ENCODE measurements at places on chromosomes 4 and X.
A peak's percentile ranks its signal among the peaks of the same experiment; 100 is the strongest.

DNA sequence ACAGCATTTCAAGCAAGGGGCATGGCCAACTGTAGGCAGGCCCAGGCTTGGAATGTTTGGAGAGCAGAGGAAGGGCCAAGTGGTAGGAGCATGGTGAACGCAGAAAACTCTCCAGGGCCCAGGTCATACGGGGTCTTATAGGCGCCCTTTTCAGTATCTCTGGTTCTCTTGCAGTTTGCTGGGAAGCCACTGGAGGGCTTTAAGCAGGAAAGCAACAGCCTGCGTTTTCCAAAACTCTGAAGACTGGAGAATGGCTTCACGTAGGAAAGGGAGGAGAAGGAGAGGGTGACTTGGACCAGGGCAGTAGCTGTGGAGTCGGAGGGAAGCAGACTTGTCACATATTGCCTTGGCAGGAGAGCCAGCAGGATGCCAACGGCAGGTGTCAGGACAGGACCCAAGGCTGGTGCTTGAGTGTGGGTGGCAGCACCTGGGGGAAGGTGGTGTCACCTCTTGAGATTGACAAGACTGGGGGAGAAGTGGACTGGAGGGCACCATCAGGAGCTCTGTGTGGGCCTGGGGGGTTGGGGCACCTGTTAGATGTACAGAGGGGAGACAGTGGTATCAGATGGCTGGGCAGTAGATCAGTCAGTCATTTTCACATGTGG lies 21.9 kb downstream of the TKTL1 start:
- DNase-seq, result peak; percentile 24

DNA sequence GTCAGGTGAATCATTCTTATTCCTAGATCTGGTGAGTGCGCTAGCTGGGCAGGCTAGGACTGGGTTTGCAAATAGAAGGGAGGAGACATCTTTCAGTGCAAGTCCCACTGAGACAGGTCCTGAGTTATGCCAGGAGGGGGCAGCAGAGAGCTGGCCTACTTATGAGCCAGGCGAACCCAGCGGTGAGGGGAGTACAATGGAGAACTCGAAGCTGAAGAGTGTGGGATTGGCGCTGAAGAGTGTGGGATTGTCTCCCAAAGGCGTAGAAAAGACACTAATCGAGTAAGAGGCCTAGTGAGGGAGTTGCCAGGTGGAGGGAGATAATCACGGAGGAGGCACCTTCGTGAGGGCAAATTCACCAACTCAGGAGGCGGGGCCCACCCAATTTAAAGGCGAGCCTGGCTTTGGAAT lies 91.7 kb upstream of the CXorf66 start:
- DNase-seq, result peak; percentile 74

DNA sequence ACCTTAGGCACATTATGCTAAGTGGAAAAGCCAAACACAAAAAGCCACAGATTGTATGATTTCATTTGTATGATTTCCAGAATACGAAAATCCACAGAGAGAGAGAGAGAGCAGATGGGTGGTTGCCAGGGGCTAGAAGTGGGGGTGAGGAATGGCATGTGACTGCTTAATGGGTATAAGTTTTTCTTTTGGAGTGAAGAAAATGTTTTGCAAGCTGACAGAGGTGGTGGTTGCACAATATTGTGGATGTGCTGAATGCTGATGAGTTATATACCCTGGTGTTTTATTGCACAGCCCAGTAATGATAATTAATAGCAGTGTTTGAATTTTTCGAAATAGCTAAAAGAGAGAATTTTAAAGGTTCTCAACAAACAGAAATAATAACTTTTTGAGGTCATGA lies 386.1 kb upstream of the HS3ST1 start:
- no peak for DNase-seq

DNA sequence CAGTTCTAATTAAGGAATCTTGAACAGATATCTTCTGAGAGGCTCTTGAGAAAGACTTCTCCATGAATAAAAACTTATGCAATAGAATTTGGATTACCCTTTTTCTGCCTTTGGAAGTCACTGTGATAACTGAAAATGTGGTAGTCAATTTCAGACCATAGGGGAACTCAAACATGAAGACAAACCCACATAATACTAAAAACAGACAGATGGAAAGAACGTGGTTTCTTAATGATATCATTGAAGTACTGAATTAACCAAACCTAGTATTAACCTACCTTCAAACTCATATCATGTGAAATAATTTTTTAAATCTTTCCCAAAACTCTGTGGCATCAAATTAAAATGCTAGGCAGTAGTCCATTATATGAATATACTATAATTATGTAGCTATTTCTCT lies 153.5 kb downstream of the CAMK2D start:
- DNase-seq, result no peak

DNA sequence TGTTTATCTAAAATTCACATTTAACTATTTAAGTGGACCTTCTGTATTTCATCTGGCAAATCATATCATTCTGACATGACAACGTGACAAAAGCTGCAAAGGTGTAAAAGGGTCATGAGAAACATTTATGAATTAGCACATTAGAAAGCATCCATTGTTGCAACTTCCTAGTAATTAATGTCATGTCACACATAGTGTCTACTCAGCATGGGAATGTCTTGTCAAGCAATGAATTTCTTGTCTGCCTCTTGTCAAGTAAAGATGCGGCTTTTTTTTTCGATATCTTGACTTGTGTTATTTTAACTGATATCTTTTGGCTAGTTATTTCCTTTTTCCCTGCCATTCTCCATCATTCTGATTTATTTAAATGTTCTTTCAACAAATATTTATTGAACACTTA lies 463.5 kb upstream of the CXorf51B start:
- no peak for DNase-seq

DNA sequence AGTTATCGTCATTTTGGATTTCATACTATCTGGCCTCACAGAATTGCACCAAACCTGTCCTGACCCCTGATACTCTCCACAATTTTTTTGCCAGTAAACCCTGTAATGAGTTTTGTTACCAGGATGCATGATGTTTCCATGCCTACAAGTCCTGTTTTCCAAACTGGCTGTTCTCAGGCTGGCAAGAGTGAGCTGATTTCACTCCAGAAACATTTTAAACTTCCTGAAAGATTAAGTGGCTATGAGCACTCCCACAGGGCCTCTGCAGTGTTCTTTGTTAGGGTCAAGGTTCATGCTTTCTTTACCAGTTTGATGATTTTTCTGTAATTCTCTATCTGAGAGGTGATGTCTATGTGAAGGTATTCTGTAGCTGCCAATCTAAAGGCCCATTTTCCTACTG lies 31.7 kb upstream of the PDLIM3 start:
- no peak for DNase-seq

DNA sequence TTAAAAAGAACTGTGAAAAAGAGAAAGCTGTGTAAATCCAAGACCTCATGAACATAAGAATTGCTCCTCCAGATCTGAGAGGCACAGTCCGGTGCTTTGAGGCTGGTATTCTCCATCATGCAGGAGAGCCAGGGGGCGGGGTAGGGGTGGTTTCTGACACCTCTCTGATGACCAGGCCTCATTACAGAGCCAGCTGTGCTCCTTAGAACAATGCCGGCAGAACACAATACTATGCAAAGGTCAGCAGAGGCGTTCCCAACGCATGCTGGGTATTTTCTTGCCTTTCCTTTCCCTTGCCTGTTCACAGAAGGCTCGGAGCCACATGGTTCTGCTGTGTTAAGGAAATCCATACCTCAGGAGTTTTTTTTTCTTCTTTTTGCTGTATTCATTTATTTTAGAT lies 91.2 kb upstream of the SOD3 start:
- DNase-seq, result peak; percentile 19

GRCh38 chr4:183478926-183479325 lies 25.9 kb upstream of the ING2 start:
- DNase-seq, result no peak

GRCh38 chrX:86946569-86946968 lies 571.0 kb upstream of the KLHL4 start:
- DNase-seq, result no peak

DNA sequence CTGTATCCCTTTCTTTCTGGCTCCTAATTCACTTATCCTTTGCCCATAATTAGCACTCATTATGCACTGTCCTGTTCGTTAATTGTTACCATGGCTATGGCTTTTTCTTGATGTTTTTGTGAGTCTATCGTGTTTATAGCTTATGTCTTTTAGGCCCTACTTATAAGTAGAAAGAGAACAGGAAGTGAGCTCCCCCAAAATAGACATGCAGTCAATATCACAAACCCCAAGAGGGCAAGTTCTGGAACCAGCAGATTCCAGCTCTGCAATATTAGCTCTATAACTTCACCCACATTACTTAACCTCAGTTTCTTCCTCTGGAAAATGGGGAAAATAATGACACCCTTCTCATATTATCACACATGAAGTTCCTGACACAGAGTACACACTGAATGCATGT lies 7.4 kb upstream of the HS3ST1 start:
- DNase-seq, result no peak

- peak; percentile 82 for DNase-seq
Observed at GRCh38 chr4:190020790-190021717, 6.0 kb downstream of the FRG2 start.

GRCh38 chr4:176631611-176632010 lies 161.1 kb downstream of the VEGFC start:
- DNase-seq, result no peak

DNA sequence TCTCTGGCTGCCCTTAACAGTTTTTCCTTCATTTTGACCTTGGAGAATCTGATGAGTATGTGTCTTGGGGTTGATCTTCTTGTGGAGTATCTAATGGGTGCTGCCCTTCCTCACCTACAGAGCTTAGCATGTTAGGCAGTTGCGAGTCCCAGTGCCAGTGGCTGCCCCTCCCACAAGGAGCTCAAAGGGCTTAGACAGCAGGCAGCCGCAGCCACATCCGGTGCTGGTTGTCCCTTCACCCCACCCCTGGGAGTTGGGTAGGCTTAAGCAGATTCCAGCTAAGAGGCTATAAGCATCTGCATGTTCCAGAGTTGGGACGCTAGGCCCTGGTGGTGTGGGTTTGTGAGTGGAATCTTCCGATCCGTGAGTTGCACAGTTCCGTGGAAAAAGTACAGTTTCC lies 322.1 kb upstream of the ARX start:
- DNase-seq, result no peak

- no peak for DNase-seq
Observed at GRCh38 chr4:182066037-182066436, 177.2 kb upstream of the TENM3 start.

GRCh38 chr4:33072298-33073089 lies 2352.3 kb downstream of the PCDH7 start:
- no peak for DNase-seq

GRCh38 chrX:153642051-153642654 lies 4.8 kb upstream of the DUSP9 start:
- DNase-seq, result no peak

DNA sequence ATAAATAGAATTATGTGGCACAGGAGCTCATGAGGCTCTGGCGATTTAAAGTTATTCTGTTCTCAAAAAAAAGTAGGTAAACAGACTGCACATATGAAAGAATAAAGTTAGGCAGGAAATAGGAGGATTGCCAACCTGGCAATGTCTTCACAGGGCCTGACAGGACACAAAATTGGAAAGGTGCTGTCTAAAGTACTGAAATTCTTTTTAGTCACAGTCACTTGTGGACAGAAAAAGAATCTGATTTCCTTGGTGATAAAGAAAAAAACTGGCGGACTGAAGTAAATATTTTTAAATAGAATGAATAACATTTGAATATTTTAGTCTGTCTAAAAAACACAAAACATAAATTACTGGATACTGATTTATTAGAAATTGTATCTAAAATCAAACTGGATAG lies 124.4 kb downstream of the VEGFC start:
- DNase-seq, result no peak

- DNase-seq, result peak; percentile 55
Observed at GRCh38 chr4:4859799-4860599, 534 bp downstream of the MSX1 start.

DNA sequence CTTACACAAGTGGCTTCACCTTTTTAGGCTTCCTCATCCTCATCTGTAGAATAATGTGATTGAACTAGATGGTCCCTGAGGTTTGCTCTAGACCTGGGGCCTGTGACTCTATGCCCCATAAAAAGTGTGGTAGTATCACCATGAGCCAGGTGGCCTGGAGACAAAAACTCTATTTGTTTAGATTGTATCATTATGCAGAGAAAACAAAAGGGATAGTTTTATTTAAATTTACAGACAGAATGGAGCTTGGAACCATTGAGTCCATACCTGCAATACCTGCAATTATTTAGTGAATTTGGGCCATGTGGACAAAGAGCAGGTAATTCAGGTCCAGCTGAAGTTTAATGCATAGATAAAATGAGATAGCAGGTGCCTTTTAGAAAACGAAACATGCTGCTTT lies 139.5 kb upstream of the RPL34 start:
- no peak for DNase-seq

DNA sequence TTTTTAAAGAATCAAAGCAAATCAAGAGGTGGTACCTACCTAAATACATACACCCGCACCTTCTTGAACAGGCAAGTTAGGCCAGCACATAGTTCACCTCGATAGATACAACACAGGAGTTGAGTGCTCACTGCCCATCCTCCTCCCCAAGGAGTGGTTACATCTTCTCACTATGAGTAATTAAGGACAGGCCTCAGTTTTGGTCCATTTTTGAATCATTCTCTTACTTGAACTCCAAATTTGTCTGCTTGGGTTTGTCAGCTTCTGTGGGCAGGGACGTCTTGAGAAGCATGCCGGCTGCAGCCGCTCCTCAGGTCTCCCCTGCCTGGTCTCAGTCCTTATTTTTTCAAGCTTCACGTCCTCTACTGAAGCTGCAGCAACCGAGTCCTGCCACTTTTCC lies 190.6 kb upstream of the RBPJ start:
- DNase-seq, result no peak

- peak; percentile 98 for DNase-seq
Observed at GRCh38 chr4:110631584-110632505, 9.0 kb upstream of the PITX2 start.

DNA sequence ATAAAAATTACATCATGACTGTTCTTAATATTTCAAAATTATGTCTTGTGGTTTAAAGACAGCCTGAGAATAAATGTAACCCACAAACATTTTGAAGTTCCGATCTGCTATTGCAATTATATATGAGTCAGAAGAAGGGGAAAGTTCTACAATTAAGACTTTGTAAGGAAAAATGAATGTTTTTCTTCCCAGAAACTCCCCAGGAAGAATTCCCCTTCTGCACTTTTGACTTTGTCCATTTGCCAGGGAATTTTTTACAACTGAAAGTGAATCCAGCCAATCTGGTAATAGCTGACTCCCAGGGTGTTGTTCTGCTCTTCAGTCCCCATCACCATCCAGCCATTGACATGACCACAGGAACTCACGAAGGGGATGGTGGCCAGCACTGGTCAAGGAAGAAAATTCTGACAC lies 61.6 kb upstream of the NOCT start:
- DNase-seq, result no peak

Measured in retina (tissue), 1 donor.